ENCODE measurements at places on chromosomes 7 and 10.
A peak's percentile ranks its signal among the peaks of the same experiment; 100 is the strongest.

DNA sequence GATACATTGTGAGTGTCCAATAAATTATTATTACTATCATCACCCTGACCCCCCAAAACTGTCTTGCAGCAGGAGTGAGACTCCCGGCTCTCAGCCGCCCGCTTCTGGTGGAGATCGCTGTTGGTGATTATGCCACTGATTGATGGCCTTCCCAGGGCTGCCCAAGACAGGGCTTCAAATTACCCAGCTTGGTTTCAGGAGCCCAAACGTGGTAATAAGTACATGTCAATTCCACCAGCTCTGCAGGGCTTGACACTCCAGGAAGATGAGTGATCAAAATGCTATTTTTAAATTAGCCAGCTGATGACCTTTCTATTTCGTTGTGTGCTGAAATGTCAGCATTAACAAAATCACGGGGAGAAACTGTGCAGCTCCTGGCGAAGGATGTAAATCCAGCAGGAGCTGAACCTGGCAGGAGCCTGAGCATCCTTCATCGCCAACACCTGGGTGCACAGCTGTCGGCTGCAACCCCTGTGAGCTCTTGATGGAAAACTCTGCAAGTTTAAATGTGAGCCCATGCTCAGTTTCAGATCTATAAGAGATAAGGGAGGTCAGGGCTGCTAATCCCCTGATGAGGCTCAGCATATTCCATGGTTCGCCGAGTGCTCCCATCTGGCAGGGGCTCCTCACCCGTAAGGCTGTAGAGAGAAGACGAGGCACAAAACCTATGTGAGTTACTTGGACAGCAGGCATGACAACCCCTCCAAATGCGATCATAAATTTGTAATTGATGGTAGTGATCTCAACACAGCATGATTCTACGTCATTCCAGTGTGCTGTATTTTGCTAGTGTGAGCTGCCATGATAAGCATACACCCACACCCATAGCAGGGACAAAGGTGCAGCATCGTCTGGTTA is 446.3 kb downstream of the TCERG1L start:
- DNase-seq: no peak

- no peak for DNase-seq
Measured at GRCh38 chr7:42945821-42946626, 13.8 kb downstream of the MRPL32 start.

DNA sequence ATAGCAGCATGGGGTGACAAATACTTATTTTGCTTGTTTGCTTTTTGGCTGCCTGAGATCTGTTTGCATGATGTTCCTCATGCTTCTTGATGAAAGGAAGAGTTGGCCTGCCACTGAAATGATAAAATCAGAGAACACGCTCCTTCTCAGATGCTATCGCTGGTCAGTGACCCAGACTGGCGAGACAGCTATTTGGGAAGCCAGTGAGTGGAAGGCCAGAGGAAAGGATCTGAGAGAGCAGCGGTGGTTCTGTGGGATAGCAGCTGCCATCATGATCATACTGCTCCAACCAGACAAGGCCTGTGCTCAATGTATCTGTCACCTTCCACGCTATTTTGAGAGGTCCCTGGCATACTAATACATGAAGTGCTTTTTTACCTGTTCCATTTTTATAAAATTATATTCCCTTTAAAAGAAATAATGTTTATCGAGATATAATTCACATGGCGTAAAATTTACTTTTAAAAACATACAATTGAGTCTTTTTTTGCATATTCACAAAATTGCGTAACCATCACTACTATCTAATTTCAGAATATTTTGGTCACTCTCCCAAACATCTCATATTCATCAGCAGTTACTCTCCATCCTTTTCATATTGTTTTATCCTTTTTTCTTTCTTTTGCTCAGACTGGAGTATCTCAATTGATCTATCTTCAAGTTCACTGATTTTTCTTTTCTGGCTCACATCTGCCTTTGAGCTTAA is 695.1 kb downstream of the TNS3 start:
- no peak for DNase-seq

- no peak for DNase-seq
Measured at GRCh38 chr7:17599733-17600339, 301.4 kb downstream of the AHR start.

DNA sequence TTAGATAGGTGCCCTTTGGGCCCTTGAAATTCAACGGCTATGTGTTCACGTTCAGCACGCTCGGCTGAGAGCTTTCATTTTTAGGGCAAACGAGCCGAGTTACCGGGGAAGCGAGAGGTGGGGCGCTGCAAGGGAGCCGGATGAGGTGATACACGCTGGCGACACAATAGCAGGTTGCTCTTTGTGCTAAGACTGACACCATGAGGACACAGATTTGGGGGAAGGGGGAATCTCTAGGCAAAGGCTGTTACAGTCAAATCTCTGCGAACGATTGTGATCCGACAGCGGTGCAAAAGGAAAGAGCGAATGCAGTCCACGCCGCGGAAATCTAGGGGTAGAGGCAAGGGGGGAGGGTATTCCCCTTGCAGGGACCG is 667 bp downstream of the KLLN start:
- DNase-seq: no peak

GRCh38 chr7:75776295-75776971 is 4.4 kb upstream of the CCL26 start:
- DNase-seq: peak; percentile 47

GRCh38 chr7:91228327-91228726 is 35.9 kb upstream of the FZD1 start:
- no peak for DNase-seq

- no peak for DNase-seq
Measured at GRCh38 chr10:26483554-26483953, 45.4 kb downstream of the APBB1IP start.

GRCh38 chr10:90652519-90652918 is 205.3 kb downstream of the HTR7 start:
- no peak for DNase-seq

DNA sequence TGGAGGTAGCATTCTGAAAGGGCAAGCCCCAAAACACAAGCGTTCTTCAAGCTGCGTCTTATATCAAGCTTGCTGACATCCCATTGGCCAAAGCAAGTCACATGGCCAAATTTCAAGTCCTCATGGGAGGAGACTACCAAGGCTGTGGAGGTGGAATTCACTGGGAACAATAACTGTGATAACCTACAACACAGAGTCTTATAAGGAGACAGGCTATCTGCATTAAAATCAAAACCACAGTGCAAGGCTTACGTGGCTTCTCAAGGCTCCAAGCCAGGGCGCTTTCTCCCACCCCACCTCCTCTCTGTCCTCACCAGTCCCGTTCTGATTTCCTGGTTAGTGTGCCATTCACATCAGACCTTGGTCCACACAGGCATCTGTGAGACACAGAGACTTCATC is 39.4 kb downstream of the ADRB1 start:
- no peak for DNase-seq

DNA sequence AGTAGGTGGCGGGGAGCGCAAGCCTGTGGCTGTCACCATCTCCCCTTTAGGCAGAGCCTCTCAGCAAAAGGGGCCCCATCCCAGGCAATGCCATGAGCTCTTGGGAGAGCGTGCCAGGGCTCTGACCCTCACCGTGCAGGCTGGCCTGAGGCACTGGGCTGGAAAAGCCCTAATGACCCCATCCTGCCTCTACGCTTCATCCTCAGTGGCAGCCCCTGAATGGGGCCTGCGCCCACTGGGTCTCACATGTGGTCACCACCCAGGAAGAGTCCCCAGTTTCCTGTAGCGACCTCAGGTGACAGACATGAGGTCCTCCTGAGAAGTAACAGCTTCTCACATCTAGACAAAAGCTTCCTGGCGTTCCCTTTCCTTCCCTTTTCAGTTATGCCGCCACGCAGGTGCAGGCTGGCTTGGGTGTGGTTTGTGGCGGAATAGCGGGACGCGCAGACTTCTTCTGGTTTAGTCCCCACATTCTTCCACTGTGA is 59.2 kb downstream of the CLEC2L start:
- DNase-seq: no peak

GRCh38 chr7:44473295-44473694 is 17.2 kb downstream of the NUDCD3 start:
- no peak for DNase-seq

DNA sequence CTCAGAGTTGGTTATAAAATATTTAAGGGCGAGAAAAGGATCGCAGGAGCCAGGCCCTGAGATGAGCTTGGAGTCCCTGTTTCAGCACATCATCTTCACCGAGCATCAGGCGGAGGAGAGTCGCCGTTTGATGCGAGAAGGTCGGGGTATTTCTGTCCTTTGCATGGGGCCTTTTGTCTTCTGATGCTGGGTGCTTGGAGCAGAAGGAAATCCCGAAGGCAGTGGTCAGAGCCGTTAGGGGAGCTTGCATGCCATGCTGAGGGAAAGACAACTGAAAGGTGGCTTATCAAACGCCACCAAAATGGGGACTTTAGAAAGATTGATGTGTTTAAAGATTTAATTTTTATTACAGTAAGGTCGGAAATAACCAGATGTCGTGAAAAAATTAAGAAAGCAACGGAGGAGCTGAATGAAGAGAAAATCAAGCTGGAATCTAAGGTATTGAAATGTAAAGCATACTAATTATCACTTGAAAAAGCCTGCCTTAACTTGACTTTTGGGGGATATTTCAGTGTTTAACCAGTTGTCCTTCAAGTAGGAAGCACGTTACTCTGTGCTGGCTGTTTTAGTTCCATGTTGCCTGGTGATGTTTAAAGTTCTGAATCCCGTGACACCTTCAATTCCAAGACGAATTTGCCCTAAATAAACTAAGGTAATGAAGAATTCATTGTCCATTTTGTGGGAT is 845 bp downstream of the CCDC172 start:
- no peak for DNase-seq

- DNase-seq: no peak
Measured at GRCh38 chr10:23106331-23107072, 11.1 kb downstream of the MSRB2 start.

DNA sequence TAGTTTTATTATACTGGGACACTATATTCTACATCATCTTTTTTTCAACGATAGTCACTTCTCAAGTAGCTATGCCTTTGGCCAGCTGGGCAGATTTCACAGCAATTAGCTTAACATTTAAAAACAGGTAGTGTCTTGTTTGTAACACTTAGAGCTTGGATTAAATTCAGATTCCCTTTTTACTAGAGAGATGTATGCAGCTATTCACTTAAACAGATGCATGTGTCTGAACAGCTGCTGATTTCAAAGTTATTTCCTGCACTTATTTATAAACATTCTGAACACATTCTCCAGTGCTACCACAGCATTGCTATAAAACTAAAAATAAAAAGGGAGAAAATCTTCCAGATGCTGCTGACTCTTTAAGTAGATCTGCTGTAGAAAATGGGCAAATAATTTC is 637.2 kb downstream of the POM121L12 start:
- DNase-seq: no peak

GRCh38 chr7:88693131-88693530 is 66.4 kb upstream of the ZNF804B start:
- DNase-seq: no peak

DNA sequence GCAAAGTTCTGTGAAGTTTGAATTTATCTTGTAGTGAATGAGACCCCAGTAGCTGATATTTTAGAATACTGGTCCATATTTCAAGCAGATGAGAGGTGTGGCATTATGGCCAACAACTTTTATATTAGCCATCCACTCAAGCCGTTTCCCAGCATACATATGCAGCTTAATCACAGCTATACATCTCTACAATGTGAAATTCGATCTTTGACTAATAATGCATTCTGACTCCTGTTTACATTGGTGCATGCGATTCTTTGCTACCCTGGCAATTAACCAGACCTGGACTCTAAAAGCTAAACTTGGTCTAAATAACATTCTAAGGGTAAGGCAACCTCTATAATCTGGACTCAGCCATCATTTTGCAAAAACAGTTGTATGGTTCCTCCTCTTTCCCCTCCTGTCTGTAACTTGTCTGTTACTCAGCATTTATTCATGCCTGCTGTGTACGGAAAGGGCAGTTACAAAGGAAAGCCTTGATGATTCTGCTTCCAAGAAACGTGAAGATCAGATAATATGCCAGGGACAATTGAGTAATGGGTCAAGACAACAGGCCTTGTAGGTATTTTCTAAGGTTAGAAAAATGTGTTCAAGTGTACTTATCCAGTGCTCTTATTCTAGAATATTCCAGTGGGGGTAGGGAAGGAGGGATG is 50.6 kb downstream of the PNLIPRP2 start:
- DNase-seq: no peak

- DNase-seq: no peak
Measured at GRCh38 chr10:129614341-129614740, 147.3 kb downstream of the MGMT start.

GRCh38 chr10:17113346-17113745 is 16.3 kb downstream of the CUBN start:
- no peak for DNase-seq

GRCh38 chr7:85471740-85472139 is 284.9 kb upstream of the SEMA3D start:
- DNase-seq: no peak

GRCh38 chr7:45217358-45217757 is 59.8 kb downstream of the RAMP3 start:
- no peak for DNase-seq

- no peak for DNase-seq
Measured at GRCh38 chr7:96920064-96920463, 85.3 kb upstream of the DLX6 start.

- no peak for DNase-seq
Measured at GRCh38 chr7:1422512-1423263, 36.6 kb downstream of the MICALL2 start.

GRCh38 chr7:75040512-75040911 is 33.1 kb downstream of the RCC1L start:
- no peak for DNase-seq

DNA sequence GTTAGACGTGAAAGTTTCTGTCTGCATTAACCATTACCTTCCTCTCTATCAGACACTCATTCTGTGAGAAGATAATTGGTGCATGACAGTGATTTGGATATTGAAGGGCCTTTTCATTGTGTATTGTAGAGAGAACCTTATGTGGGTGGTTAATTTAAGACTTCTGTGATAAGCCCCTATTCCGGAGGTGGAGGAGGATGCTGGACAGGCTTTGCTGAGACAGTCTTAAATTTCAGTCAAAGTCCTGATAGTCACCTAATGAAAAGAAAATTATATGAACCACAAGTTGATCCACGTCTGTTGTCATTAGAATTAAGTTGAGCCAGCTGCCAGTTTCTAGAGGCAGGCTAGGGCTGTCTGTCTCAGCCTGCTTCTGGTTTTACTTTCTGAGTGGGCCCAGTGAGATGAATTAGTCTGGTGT is 62.9 kb downstream of the CELF2 start:
- no peak for DNase-seq

- DNase-seq: no peak
Measured at GRCh38 chr7:9082203-9082602, 648.8 kb downstream of the NXPH1 start.

- no peak for DNase-seq
Measured at GRCh38 chr7:95874129-95874528, 101.8 kb downstream of the DYNC1I1 start.

GRCh38 chr10:43371418-43371817 is at the start of gene FXYD4:
FXYD4 (plus strand) TSS chr10:43371636; CDS start chr10:43373747, 2,111 bp downstream.
- no peak for DNase-seq

GRCh38 chr10:94608559-94608958 is 63.0 kb downstream of the HELLS start:
- no peak for DNase-seq

All from activated T-cell treated with anti-CD3 and anti-CD28 coated beads for 4 hours (primary cell).